LNCaP clone FGC (cell line): ENCODE measurements at places on chromosomes 1 and 21.

GRCh38 chr1:47188791-47189785, 748 bp downstream of the PDZK1IP1 start:
- DNase-seq: no peak

DNA sequence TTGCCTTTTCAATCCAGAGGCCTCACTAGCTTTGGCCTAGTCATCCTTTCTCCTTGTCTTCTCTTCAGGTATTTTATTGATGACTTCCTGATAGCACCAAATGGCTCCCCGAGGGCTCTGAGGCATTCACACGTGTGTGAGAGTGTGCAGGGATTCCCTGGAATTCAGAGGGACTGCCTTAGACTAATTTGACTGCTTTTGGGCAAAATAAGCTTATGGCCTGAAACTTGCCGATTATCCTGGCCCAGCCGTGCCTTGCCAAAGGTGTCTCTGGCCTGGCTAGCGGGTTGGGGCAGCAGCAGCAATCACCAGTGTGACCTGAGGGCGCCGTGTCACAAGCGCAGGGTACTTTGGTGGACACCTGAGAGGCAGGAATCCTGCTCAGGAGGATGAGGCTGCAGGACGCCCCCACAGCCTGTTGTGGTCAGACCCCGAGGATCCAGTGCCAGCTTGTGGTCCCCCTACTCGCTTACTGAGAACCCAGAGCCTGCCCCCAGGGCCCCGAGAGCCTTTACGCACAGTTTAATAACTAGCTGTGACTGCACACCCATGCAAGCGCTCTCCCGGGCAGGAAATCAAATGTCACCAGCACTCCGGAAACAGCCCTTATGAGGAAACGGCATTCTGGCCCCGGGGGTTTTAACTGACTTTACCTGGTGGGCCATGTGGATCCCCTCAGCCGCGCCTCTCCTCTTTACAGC, 62.8 kb upstream of the PDE9A start:
- no peak for DNase-seq

DNA sequence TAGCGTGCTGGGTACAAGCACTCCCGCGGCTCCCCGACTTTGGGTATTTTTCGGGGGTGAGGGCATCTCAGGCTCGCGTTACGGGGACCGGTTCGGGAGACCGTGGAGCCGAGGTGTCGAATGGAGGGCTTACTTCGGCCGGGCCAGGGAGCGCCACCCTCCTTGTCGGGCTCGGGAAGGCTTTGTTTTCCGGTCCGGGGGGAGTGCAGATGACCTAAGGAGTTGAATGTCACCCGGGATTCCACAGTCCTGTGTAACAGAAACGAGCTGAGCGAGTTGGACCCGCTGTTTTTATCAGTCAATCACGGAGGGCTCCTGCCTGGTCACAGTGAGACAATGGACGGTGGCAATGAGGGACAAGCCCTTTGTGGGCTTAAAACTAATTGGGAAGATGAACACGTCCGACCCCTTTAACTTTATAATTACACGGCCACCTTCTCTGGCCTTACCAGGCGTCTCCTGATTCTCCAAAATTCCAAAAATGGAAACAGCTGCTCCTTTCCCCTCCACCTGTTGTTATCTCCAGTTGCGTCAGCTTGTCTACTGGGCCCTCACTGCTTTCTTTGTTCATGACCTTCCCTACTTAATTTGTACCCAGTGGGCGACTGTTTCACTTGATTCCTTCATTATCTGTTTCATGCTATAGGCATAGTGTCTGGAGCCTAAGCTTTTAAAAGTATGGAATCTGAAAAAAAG, 929 bp upstream of the TRIM45 start:
- no peak for DNase-seq

- DNase-seq: no peak
These were observed 12.7 kb downstream of the SPATC1L start for GRCh38 chr21:46171585-46171984.

- DNase-seq: no peak
These were observed 25.0 kb downstream of the RLF start for GRCh38 chr1:40185951-40186864.
